NCI-H1436 (cell line): ENCODE measurements at places on chromosomes 3 and 15.
A peak's percentile ranks its signal among the peaks of the same experiment; 100 is the strongest.

DNA sequence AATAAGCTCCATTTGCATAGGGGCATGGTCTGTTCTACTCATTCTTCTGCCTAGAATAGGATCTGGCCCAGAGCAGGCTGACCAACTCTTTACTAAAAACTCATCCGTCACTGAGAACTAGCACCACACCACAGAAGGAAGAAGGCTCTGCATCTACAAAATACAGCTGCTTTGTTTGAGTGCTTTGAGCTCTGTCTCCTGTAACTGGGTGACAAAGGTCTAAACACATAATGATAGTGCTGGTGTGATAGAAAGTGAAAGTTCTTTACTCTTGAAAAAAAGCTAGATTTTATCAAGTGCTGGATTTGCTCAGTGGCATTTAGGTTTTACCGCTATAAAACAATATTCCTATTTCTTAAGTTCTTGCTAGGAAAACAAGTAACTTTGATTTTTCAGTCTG is 140.7 kb downstream of the FHIT start:
- DNase-seq, result no peak

DNA sequence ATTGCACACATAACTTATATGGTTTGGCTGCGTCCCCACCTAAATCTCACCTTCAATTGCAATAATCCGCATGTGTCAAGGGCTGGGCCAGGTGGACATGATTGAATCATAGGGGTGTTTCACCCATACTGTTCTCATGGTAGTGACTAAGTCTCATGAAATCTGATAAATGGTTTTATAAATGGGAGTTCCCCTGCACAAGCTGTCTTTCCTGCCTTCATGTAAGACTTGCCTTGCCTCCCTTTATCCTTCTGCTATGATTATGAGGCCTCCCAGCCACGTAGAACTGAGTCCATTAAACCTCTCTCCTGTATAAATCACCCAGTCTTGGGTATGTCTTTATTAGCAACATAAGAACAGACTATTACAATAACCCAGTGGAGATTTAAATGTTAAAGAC is 653.9 kb downstream of the ROBO1 start:
- no peak for DNase-seq

DNA sequence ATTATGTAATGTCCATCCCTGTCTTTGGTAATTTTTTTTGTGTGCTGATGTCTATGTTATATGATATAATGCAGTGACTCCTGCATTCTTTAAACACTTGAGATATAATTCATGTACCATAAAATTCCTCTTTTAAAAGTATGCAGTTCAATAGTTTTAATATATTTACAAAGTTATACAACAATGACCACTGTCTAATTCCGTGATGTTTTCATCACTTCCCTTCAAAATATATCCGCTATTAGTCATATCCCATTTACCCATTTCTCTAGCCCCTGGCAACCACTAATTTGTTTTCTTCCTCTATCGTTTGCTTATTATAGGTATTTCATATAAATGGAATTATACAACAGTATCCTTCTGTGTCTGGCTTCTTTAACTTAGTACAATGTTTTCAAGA is 64.9 kb upstream of the SUCLG2 start:
- no peak for DNase-seq

DNA sequence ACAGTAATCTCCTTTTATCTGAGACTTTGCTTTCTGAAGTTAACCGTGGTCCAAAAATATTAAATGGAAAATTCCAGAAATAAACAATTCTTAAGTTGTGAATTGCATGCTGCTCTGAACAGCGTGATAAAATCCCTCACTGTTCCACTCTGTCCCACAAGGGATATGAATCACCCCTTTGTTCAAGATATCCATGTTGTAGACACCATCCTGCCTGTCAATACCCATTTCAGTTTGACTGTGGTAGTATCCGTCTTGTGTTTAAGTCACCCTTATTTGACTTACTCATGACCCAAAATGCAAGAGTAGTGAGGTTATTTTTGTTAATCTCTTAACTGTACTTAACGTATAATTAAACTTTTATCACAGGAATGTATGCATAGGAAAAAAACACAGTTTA is 435.0 kb downstream of the SHQ1 start:
- DNase-seq, result no peak

GRCh38 chr3:81911221-81911620 is 149.8 kb upstream of the GBE1 start:
- no peak for DNase-seq

DNA sequence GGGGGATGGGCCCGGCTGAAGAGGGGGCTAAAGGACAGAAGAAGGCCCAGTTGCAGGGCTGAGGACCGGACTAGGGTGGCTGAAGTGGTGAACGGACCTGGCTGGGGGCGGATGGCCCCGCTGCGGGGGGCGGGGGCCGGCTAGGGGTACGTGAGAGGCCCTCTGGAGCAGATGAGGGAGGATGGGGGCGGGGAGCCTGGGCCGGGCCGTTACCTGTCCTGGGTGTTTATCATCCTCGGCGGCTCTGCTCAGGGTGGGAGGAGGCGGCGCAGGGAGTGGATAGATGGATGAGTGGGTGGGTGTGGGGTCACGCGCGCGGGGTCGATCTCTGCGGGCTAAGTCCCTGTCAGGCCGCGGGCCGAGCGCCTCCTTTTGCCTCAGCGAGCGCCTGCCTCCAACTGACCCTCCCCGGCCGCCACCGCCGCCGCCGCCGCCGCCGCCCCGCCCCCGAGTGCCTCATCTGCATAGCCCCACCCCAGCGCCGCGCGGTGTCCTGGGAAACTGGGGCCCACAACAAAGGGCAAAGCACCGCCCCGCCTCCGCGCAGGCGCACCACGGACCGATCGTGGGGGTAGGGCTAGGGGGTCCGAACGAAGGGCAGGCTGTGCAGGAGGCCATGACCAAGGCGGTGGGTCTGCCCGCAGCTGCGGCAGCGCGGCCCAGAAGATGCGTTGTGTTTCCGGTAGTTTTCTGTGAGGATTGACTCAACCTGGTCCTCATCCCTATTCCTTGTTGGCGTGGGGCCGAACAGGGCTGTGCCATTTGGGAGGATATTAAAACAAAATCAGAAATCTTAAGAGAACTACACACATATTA is 72.4 kb downstream of the RBPMS2 start:
- DNase-seq, result peak; percentile 92

- DNase-seq, result no peak
Measured at GRCh38 chr3:67662733-67663132, 8.3 kb upstream of the SUCLG2 start.

GRCh38 chr3:34346656-34347055 is 548.2 kb downstream of the PDCD6IP start:
- no peak for DNase-seq

DNA sequence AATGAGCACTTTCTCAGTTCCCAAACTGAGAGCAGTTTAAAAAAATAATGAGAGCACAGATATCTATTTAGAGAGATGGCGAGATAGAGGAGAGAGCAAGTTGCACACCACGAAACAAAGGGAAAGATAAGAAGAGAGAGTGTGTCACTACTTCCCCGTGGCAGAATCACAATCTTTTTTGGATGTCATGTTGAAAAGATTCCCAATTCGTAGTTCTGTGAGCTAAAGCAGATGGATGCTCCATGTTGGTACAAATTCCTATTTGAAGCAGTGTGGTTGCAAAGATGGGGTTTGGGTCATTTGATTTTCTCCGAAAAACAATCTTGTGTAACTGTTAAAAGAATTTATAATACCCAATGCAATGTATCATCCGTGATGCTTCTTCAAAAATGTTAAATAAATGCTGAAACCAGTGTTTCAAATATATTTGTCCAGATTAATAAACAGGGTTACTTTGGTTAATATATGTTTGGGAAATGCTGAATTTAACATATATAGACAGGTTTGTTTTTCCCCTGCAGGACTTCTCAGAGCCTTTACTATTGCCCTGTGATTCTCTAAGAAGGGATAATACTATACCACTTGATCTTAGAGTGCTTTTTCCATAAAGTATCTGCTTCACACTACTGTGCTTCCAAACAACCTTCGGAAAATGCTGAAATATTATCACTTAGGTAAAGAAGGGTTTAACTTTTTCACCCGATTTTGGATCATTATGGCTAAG is 128.5 kb downstream of the MDFIC2 start:
- no peak for DNase-seq

- DNase-seq, result no peak
Measured at GRCh38 chr15:38211811-38212210, 40.8 kb upstream of the SPRED1 start.

DNA sequence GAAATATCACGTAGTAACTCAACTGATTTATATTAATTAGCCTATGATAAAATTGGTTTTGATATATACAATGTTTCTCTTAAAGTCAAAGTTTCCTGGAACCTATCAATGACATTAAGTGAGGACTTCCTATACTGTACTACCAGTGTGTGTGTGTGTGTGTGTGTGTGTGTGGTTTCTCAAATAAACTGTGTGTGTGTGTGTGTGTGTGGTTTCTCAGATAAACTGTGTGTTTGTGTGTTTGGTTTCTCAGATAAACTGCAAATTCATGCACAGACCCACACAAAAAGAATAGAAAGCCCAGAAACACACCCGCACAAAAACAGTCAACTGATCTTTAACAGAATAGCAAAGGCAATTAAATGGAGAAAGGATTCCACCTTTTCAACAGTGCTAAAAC is 14.5 kb upstream of the WDR5B start:
- DNase-seq, result no peak

DNA sequence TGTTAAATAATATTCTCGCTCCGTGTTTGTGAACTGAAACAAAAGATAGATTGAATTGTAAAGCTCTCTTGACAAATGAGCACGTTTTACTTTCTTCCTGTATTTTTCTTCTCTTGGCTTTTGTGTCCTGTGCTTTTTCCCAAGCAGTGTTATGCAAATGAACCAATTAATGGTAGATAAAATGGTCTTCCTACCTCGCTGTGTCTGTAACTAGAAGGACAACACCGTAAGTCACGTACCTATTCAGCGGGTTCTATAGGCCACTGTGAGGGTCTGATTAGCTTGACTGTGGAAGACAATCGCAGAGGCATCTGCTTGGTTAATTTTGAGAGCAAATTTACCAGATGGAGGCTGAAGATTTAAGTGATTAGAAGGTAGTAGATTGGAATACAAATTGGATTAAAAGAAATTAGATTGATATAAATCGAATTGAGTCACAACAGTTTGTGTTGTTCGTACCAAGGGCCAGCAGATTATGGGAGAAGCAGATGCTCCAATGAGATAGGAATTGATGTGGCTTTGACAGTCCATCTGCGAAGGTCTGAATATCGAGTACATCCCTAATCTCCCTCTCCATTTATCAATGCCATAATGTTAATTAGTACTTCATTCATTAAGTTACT is 40.2 kb downstream of the ROBO2 start:
- DNase-seq, result no peak

DNA sequence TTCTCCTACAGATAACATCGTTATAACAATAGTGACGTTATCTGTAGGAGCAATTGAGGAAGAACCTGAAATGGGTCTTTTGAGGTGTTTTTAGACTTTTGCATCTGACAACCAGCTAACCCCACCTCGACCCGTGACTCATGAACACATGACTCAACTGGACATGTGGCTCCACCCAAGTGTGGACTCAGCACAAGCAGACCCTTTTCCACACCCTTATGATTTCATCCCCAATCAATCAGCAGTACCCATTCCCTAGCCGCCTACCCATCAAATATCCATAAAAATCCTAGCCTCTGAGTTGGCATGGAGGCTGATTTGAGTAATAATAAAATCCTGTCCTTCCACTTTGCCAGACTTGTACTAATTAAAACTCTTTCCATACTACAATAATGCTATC is 255.4 kb downstream of the ARPP21 start:
- no peak for DNase-seq

DNA sequence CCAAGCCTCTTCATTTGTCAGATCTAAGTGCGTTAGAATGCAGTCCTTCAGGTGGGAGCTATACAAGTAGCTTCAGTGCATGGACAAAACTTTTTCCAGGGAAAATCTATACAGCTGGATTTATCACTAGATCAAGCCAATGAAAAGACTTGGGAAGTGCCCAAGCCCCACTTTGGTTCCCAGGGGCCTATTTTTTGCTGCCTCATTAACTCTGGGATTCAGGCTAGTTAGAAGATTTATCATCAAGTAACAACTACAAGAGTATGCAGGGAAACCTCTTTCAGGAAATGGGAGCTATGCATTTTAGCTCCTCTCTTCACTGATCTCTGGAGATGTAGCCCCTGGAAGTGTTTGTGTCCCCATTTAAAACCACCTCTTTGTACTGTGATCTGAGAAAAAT is 908.8 kb downstream of the SQOR start:
- DNase-seq, result no peak

- no peak for DNase-seq
Measured at GRCh38 chr3:69008980-69009379, 4.5 kb downstream of the EOGT start.

DNA sequence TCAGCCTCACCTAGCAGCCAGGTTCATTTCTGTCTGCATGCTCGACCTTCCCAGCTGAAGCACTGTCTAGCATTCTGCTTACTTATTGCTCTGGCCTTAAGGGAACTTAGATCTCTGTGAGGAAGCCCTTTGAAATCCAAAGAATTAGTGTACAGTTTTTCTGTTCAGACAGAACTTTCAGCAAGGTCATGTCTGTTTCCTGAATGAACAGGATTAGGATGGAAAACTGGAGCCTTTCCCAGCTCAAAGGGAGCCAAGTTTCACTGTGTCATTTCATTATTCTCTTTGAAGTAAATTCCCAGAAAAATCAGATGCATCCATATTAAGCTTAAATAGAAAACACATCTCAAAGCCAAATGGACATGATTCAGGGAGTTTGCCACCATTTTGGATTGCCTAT is 457.3 kb upstream of the KCNMB2 start:
- DNase-seq, result no peak
